ENCODE measurements at places on chromosomes 16 and 17.

- no peak for DNase-seq
- H3K27ac ChIP-seq, result no peak overlapping the region
- H3K36me3 ChIP-seq, result no peaks in the 10 kb centered on the region
Observed at GRCh38 chr16:13915033-13915635, 4.8 kb upstream of the ERCC4 start.

GRCh38 chr16:78647019-78647418 lies 547.6 kb downstream of the WWOX start:
- H3K4me1 ChIP-seq, result no peaks in the 10 kb centered on the region
- no peak overlapping the region for H3K4me3 ChIP-seq
- H3K36me3 ChIP-seq, result no peaks in the 10 kb centered on the region
- H3K27ac ChIP-seq, result no peak overlapping the region
- DNase-seq, result no peak

DNA sequence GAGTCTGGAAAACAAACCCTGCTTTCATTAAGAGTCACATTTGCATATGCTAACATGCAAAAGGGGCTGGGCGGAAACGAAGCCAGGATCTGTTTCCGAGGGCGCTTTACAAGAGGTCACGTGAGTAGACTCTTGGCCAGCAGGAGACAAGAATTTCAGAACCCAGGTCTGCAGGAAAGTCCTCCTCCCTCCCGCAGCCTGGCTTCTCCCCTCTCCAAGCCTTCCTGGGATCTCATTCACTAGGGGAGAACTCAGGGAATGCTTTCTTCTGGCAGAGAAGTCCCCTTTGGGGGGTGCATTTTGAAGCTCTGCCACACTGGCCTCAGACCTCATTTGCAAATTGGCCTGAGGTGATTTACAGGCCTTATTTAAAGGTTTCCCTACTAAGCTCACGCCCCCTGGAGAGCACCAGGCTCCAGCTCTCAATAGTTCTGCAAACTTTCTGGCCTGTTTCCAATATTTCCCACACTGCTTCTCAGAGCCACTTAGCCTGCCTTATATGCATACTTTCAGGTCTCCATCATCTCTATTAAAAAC lies 57.2 kb upstream of the CACNG5 start:
- no peak overlapping the region for H3K27ac ChIP-seq
- H3K4me3 ChIP-seq, result no peak overlapping the region
- DNase-seq, result no peak
- H3K4me1 ChIP-seq, result no peaks in the 10 kb centered on the region
- H3K27me3 ChIP-seq, result no peaks in the 10 kb centered on the region

GRCh38 chr17:72118335-72119076 lies 2.3 kb upstream of the SOX9 start:
- H3K4me1 ChIP-seq, result peaks cover 8% of the 10 kb centered on the region
- H3K27ac ChIP-seq, result no peak overlapping the region
- H3K36me3 ChIP-seq, result peaks cover 9% of the 10 kb centered on the region
- DNase-seq, result peak; percentile 58
- H3K27me3 ChIP-seq, result no peaks in the 10 kb centered on the region

- peaks cover 56% of the 10 kb centered on the region for H3K27me3 ChIP-seq
- DNase-seq, result no peak
- H3K4me1 ChIP-seq, result no peaks in the 10 kb centered on the region
- no peak overlapping the region for H3K27ac ChIP-seq
- H3K36me3 ChIP-seq, result no peaks in the 10 kb centered on the region
Observed at GRCh38 chr17:35488991-35489390, 40.4 kb upstream of the SLFN13 start.

All from HCT116 (cell line).